Activated CD4-positive, alpha-beta T cell treated with anti-CD3 and anti-CD28 coated beads for 48 hours (primary cell): ENCODE measurements at places on chromosomes 4 and X.

DNA sequence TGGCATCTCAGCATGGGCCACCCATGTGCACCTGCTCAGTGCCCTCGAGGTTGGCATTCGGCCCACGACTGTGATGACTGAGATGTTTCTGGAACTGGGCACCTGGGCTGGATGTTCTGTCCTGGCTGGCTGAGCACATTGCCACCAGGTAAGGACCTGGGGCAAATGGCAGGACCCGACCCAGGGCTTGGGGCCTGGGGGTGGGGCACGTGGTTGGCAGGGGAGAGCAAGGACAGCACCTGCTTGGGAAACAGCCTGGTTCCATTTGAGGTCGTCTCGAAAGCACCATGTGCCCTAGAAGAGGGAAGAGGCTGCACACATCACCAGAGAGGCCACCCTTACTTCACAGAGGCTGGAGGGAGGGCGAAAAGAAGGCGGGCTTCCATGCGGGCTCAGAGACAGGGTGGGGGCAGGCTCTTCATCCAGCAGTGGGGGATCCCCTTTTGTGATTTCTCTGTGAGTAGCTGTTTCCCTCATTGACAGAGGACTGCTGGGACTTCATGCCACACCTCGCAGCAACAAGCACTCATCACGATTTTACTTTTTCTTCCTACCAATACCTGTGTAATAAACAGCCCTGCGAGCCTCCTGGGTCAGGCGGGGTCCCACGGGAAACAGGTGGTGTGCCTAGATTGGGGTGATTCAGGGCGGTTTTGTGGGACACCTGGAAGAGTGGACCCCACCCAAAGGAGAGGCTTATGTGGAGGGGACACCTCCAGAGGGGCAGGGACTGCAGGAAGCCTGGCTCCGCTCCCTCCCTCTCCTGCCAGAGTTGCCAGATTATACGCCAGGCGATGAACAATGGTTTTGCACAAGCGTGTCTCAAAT is 12.0 kb downstream of the TMEM187 start:
- DNase-seq, result peak; percentile 72

GRCh38 chr4:141654098-141654497 is 17.7 kb downstream of the IL15 start:
- DNase-seq, result no peak

DNA sequence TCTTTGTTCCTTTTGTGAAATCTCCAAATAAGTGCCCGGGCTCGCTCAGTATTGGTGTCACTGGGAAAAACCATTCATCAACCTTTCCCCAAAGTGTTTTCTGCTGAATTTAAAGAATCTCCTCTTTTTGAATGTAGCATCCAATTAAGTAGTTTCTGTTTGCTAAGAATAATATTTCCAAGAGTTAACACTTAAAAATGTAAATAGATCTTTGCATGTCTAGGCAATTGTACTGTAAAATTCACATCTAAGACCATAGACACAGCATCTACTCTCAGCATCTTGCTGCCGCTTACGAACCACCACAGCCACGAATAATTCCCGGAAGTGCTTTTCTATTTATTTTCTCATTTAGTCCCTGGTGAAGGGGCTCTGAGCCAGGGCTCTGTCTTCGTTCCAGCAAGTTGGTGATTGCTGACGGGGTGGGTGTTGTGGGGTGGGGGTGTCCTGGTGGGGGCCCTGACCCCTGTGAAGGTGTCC is 1.4 kb downstream of the NSG1 start:
- no peak for DNase-seq

DNA sequence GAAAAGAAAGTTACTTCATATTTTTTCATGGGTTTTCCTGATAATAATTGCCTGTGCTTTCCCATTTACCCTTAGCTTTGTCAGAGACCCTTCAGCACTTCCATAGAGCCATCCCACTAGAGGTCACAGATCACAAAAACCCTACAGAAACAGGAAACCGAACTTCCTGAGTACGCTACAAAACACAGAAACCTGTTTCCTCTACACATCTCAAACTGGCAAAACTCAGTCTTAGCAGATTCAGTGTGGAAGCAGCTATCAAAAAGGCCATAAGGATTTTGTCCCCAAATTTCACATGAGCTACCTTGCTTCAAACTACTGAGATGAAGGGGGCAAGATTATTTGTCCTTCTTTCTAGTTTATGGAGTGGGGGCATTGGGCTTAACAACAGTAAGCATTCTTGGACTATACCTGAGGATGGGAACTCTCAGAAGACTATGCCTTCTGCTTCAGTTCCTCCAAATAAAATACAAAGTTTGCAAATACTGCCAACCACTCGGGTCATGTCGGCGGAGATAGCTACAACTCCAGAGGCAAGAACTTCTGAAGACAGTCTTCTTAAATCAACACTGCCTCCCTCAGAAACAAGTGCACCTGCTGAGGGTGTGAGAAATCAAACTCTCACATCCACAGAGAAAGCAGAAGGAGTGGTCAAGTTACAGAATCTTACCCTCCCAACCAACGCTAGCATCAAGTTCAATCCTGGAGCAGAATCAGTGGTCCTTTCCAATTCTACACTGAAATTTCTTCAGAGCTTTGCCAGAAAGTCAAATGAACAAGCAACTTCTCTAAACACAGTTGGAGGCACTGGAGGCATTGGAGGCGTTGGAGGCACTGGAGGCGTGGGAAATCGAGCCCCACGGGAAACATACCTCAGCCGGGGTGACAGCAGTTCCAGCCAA is at the start of gene MMRN1:
TSS of gene MMRN1 (plus strand) at position 206 of the 902 bp plus-strand sequence. CDS start at position 324, 118 bp downstream.
- DNase-seq, result no peak

DNA sequence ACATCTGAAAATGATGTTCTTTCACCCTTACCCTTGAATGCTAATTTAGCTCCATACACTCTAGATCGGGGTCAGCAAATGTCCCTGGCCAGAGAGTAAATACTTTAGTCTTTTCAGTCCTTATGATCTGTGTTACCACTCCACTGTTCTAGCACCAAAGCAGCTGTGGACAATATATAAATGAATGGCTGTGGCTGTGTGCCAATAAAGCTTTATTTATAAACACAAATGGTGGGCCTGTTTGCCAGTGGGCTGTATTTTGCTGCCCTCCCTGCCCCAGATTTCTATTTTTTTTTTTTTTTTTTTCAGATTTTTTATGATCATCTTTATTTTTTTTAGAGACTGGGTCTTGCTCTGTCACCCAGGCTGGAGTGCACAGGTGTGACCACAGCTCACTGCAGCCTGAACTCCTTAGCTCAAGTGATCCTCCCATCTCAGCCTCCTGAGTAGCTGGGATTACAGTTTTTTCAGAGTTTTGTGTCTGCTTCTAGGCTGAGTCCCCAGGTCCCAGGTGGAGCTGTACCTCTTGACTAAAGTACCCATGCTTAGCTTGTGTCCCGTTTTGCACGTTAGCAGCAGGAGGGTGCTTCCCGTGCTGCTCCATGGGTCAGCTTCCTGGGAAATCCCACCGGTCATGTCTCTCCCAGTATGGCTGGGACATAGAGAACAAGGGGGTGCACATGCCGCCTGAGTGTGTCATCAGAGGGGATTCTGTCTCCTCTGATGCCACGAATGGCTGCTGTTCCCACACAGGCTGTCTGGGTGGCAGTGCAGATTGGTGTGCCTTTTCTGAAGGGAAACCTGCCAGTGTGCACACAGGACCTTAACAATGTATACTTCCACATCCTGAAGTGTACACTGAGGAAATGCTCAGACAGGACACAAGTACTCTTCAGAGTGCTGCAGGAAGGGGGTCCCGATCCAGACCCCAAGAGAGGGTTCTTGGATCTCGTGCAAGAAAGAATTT is 16.0 kb upstream of the GRPEL1 start:
- no peak for DNase-seq

- no peak for DNase-seq
Observed at GRCh38 chrX:138026211-138026610, 460.3 kb downstream of the ZIC3 start.
